ENCODE measurements at places on chromosomes 12 and 14.

GRCh38 chr12:111444314-111444924 is 38.7 kb downstream of the SH2B3 start:
- no peak for DNase-seq

DNA sequence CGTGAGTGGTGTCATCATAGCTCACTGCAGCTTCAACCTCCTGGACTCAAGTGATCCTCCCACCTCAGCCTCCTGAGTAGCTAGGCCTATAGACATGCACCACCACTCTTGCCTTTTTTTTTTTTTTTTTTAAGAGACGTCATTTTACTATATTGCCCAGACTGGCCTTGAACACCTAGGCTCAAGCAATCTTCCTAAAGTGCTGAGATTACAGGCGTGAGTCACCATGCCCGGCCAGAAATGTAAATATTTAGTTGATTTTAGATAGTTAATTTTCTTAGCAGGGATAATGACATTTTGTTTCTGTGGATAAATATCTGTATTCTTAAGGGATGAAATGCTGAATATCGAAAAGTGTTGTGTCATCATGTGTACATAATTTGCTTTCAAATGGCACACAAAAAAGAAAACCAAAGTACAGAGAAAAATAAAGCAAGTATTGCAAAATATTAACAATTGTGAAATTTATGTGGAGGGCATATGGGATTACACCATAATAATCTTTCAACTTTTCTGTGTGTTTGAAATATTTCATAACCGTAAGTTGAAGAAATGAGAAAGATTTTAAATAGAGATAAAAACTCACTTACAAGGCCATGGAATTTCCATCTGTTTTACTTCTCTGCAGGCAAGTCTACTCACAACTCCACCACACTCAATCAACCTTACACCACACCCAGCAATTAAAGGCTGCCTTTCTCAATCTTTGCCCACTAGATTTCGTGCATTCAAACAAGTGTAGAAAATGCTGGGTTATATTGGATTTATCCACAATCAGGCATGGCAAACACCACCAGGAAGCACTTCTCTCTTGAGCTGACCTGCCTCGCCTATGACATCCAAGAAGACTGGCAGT is 93.7 kb downstream of the SPTSSA start:
- no peak for DNase-seq

- DNase-seq: no peak
These were observed 49.3 kb downstream of the TMEM30B start for GRCh38 chr14:61231810-61232209.

DNA sequence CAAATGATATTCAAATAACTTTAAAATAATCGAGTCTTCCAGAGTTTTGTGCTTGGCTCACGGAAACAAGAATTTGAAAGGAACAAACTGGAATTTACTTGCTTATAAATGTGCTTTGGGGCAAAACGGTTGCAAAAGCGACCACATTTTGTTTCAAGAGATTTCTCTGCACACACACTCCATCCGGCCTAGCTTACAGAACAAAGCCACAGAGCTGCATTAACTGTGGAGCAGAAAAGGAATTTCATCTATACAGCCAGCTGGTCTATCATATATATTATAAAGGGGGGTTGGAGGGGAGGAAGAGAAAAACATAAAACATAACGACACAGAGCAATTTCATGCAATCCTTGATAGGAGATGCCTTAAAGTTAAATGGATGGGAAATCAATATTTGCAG is 153.0 kb downstream of the MYRFL start:
- no peak for DNase-seq

DNA sequence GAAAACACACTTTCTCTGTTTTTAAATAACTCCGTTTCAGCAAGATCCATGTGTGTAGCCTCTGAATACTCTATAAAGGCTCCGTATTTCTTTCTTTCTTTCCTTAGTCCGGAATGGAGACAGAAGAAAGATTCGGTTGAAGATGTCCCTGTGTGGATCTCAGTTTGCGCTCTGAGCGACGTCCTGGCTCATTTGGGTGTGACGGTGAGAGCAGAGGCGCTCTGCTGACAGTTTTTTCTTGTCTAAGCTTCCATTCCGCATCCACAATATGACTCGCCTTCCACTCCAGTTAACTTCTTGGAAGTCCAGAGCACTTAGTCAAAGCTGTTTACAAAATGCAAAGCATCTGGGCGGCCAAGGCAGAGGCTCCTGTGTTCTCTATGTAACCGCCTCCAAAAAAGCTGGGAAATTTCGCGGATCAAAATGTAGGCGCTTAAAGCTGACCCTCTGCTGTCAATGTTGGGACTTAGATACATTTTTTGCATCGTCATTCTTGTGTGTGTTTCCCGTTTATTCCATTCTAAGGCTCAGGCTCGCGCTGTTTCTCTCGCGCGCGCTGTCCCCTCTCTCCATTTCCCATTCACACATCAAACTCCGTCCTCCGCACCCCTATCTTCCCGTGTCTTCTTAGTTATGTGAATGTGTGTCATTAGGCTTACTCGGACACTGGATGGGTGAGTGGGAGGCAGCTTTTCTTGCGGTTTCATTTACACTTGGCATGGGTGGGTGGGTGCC is 880 bp upstream of the FLRT2 start:
- DNase-seq: no peak

DNA sequence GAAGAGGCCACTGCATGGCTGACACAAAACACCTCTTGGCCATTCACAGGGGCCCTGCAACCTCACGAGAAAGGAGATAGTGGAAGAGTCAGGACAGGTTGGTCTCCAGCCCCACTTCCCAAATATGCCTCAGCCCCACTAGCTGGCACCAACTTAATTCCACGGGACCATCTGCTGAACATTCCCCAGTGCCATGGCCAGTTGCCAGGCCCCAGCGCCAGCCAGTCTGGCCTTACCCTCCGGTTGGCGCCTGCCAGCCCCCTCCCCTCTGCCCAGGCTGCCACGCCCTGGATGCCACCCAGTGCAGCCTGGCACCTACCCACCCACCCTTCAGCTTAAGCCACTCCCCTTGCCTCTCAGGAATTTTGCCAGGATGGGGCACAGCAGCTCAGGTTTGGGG is 21.2 kb upstream of the HSPB8 start:
- no peak for DNase-seq

DNA sequence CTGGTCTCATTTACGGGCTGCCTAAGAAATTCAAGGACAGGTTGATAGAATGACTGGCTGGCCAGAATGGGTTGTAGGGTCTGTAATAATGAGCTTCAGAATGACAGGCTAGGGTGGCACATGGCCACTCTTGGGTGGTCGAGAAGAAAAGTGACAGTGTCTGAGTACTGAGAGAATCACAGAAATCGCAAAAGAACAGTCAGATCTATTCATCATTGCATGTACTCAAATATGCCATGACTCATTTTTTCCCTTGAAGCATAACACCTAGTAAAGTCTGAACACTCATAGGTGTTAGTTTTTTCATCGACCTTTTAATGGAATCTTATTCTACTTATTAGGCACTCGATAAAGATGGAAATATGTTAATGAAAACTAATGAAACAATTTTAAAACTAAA is 37.8 kb upstream of the SEL1L start:
- DNase-seq: no peak

- DNase-seq: no peak
These were observed 346.8 kb downstream of the ETNK1 start for GRCh38 chr12:22971701-22972191.

DNA sequence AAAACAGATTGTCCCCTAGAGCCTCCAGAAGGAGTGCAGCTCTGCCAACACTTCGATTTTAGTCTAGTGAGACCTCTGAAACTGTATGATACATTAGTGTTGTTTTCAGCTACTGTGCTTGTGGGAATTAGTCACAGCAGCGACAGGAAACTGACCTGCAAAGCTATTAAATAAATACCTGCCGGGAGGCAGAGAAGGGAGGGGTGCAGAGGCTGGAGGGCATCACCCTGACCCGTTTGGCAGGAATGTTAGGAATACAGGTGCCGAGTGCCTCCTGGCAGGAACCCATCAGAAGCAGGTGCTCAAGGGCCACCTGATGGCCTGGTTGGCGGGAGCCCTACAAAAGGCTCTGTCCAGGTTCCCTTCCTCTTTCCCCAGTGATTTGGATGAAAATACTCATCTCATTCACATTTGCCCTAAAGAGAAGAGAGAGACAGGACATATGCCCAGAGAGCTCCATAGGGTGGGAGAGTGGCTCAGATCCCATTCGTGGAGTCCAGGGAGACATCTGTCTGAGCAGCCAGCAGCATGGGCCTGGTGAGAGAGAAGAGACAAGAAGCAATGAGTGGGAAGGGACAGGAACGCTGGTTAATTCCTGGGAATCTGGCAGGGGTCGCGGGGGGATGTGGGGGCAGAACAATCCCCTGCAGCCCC is 44.6 kb downstream of the C14orf132 start:
- DNase-seq: no peak

GRCh38 chr14:93369713-93370266 is 22.8 kb downstream of the COX8C start:
- no peak for DNase-seq

Data from cortex of kidney (tissue), 1 donor.